ENCODE measurements at places on chromosomes 7 and 10.

GRCh38 chr7:116527521-116527920, 2.7 kb downstream of the CAV1 start:
- no peak for DNase-seq

DNA sequence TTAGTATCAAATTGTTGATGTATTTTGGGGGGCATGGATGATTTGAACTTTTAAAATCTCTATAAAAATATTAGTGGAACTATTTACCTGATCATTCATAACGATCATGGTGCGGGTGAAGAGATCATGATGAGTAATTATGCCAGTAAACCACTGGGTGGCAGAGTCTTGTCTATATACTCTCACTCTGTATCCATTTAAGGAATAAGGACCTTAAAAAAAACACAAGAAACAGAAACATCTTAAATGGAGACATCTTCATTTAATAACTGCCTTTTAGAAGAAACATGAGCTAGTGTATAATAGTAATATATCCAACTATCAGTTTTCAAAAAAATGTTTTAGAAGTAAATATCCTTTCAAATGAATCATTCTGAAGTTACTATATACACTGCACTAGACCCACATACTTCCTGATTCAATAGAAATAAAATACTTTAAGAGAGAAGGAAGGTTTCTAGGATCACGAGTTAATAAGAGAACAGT, 84.0 kb downstream of the NRBF2 start:
- no peak for DNase-seq

- peak; percentile 90 for DNase-seq
Measured at GRCh38 chr7:76393116-76394031, 16.1 kb downstream of the SSC4D start.

DNA sequence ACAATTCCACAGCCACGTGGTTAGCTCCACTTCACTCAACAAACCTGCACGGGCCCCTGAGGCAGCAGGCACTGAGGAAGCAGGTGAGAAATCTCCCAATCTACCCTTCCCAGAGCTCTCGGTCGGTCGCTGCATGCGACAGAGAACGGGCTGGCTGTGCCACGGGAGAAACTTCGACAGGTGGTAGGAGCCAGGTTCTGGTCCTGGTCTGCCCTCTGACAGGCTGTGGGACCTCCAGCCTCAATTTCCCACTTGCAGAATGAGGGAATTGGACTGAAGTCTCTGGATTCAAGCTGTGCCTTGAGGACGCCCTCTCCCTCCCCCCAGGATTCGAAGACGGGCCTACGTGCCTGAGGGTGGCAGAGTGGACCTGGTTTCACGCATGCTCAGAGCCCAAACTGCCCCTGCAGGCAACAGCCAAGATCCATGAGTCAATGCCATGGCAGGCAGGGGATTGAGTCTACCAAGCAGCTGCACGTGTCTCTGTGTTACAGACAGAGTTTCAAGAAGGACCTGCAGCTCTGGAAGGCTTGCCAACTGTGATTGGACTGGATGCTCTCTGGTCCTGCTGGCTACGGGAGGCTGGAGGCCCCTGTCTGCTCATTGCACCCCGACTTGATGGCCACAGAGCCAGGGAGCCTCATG, 215.0 kb downstream of the USP6NL start:
- DNase-seq = no peak

DNA sequence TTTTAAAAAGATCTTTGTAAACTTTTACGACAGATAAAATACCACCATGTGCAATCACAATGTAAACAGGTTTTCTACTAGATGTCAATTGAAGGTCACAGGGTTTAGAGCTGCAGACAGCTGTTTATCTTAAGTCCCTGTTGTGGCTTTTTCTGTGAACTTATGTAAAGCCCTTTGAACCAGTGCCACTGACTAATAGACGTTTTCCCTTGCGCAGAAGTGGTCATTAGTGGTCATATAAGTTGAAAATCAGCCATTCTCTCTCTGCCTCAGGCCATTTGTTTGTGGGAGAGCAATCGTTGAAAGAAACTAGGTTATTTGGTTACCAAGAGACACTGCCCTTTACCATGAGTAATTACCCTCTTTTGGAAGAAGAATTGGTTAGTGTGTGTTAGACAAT, 23.9 kb downstream of the CACNB2 start:
- no peak for DNase-seq

DNA sequence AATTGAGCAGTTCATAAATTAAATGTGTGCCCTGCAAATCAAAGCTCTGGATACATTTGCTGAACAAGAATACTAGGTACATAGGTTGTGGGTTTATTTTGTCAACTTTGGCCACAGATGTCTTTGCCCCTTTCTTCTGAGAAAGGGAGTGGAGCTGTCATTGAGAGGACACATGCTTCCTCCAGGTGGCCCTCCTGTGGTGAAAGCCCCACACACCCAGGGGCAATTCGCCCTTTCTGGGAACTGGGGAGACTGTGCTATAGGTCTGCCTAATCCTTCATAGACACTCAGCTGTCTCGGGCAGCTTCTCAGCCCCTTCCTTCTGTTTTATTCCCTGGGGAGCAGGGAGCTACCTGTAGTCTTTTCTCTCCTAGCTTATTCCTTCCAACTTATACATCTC, 605.7 kb upstream of the DPP6 start:
- no peak for DNase-seq

DNA sequence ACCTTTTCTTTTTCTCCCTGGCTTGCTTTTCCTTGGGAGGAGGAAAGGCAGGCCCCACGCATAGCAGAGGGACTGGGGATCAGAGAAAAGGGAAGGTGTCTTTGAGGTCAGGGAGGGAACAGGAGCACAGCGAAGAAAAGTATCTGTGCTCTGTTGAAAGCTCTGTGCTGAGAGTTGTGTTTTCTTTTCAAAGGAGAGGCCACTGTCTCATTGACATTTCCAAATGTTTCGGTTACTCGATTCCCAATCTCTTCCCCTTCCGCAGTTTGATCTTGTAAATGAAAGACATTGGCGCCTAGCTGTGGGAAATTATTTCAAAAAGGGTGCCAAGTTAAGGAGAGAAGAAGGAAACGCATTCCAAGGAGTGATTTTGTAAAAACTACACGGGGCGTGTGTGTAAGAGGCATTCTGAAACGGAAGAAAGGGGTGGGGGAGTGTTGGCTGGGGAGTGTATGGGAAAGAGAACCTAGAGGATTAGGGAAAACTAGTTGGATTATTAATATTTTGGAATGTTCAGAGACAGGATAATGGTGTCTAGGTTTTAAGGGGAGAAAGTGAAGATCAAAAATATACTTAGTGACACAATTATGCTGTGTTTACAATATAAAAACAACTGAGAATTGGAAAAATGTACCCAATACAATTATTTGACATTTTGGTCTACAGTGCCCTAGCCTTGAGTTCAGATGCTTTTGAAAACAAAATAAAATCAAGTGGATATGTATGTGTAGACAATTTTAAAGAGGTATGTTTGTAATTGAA, 708 bp downstream of the KLHDC10 start:
- no peak for DNase-seq

- DNase-seq = no peak
Measured at GRCh38 chr7:116526897-116527296, 2.1 kb downstream of the CAV1 start.

GRCh38 chr7:100547872-100548271, 8.9 kb downstream of the AGFG2 start:
- no peak for DNase-seq

DNA sequence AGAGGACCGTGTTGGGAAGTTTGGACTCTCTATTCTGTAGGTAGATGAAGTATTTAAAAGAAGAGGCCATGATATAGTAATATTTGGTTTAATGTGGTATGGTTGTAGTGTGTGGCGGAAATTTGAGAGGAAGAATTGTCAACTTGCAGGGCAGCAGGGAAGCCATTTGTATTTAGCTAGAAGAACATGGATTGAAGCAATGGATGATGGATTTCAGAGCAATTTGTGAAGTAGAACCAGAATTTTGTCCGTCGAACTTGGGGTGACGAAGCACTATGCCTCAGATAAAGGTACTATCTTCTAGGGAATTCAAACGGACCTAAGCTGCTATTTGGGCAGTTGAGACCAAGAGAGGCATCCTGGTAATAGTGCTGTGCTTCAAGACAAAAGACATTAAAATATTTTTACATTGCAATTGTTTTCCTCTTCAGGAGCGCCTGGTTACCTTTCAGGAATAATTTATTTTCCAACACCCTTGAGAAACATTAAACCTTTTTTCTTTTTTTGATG, 615 bp upstream of the WBP1L start:
- no peak for DNase-seq

DNA sequence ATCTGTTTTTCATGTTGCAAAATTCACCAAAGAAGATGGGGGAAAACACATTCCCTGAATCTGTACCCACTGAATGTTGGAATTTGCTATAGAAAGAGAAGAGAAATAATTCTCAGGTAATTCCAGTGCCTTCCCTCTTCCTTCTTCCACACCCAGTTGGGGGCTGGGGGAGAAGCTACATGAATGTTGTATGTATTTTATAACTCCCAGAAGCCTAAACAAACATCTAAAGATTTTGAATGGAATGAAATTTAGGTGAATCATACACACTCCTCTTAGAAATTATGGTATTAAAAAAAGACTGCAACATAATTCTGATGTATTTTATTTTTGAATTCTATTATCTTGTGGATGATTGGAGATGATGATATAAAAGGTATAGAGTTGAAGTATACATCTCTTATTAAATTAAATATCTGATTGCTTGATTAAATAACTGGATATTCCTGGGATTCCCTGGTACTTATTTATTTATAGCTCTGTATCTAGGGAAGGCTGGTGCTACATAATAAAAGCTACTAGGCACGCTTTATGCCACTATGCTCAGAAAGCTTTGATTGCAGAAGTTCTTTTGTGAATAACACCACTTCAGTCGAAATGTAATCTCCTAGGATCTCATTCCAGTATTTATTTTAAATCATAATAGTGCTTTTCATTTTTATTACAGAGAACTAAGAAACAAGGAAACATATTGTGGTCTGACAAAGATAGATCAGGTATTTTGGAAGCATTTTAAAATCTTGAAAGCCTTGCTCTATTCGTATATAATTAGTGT, 98.5 kb downstream of the MCU start:
- no peak for DNase-seq

- no peak for DNase-seq
Measured at GRCh38 chr7:41238851-41239331, 464.0 kb downstream of the INHBA start.

DNA sequence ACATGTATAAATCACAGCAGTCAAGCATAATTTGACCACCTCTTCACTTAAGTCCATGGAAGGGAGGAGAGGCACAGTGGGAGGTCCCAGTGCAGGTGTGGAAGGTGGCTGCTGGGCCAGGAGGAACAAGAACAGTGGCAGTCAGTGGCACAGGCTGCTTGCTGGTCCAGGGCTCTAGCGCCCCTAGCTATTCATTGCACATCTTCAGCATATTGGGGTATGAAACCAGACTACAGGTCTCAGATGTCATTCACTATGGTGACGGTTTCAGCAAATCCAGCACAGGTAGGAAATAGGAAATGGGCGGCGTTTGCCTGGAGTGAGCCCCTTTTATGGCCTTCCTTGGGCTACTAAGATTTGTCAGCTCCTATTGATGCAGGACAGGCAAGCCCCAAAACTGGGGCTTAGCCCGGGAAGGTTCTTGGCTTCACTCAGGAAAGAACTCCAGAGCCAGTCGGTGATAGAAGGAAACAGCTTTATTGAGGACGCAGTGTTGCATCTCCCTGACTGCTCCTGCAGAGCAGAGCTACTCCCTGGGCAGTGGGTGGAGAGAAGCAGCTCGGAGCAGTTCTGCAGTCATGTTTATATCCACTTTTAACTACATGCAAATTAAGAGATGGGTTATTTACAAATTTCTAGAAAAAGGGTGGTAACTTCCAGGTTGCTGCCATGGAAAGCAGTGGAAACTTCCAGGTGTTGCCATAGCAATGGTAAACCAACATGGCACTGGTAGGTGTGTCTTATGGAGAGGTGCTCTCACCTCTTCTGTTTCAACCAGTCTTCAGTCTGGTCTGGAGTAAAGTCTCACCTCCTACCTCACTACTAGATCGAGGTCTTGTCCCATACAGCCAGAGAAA, 608.8 kb downstream of the PARD3 start:
- no peak for DNase-seq

GRCh38 chr10:121524157-121524817, 74.0 kb downstream of the FGFR2 start:
- no peak for DNase-seq
